Progenitor cell of endocrine pancreas (in vitro differentiated cells): ENCODE measurements at places on chromosomes 5 and 9. TPM values are rescaled to one million over a fixed set of nuclear protein-coding genes. Genes with fewer than 3 reads are reported as not detected.

- DNase-seq: no peak
Measured at GRCh38 chr5:10892147-10892910, 131.3 kb upstream of the DAP start.

- peak; percentile 40 for DNase-seq
Measured at GRCh38 chr5:174532455-174533453, 191.6 kb upstream of the MSX2 start.

- DNase-seq: no peak
Measured at GRCh38 chr9:30015073-30015472, 2369.4 kb upstream of the ACO1 start.

GRCh38 chr9:122785269-122785668 lies 3.5 kb upstream of the OR5C1 start:
- no peak for DNase-seq

Gene PCDHA2
- total RNA-seq: 5.6 and 5.9 TPM in 2 replicates

Gene KCNMB1
- not detected in 2 replicates for total RNA-seq

Gene GRM6
- total RNA-seq: not detected in 2 replicates
